MV-4-11 (cell line): ENCODE measurements at places on chromosomes 4 and X.

DNA sequence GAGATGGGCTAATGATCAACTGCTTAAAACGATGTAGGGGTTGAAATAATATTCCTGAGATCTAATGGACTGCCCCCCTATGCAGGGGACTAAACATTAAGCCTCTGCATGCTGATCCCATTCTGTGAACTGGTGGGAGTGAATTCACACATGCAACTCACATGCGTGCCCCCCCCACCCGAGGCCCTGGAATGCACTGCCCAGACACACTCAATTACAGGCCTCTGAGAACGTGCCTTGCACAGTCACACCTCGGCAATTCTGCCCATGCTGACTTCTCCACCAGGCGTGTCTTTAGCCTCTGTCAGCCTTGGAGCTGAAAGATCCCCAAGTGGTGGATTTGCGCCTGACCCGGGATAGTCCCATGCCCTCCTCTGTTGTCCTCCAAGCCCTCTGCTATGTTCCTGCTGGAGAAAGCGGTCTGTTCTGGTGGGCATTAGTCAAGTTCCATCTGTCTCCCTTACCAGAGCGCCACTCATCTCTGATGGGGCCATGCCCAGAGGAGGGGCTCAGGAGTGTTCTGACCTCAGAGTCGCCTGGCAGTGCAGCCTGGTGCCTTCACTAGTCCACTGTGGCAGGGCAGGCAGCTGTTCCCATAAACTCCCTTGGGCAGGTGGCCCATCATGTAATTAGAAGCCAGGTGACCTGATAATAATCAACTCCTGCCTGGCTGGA lies 86.5 kb downstream of the DRD5 start:
- DNase-seq: no peak

DNA sequence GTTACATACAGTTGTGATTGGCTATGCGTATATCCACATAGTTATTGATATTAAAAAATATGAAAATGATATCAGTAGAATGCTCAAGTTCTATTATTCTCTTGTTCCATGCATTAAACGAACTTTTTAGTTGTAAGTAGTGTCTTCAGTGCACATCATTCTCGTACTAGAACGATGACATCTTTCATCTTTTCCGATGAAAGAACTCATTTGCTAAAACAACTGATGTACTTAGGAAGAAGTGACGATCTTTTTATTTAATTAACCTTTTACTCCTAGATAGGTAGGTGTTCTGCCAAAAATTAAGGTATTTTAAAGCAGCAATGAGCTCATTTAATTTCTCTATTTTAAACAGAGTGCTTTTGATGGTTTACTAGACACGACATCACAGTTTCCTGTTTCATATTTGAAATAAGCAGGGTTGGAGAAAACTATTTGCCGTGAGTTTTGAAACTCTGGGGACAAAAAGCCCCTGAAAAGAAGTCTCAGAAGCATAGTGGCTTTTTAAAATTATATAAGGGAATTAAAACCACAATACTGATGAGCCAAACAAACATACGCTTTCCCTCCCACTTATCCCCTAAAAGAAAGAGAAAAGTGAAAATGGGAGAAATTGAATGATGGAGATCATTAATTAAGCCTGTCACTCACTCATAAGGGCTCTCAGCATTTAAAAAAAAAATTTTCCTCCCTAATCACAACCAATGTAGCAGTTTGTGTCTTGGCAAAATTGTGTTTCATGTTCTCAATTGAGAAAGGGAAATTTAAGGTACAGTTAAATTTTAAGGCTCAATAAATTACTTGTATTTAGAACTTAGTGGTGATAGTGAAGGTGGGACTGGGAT lies 25.6 kb downstream of the SPRY1 start:
- DNase-seq: no peak

DNA sequence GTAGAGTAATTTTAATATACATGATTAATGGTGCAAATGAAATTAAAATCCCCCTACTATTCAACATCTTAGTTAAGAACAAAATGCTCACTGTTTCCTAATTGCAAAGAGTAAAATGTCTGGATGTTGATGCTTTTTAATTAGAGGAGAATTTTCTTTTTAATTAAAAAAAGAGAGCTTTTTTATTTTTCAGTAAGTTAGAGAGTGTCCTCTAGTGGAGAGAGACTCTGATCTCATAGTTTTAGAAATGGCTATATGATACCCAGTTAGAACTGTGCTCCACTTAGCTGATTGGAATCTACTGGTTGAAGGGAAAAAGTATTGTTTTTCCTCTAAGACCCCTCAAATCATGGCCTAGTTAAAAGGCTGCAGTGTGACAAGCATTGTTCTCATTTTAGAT lies 312.0 kb upstream of the MAGEB2 start:
- DNase-seq: no peak

DNA sequence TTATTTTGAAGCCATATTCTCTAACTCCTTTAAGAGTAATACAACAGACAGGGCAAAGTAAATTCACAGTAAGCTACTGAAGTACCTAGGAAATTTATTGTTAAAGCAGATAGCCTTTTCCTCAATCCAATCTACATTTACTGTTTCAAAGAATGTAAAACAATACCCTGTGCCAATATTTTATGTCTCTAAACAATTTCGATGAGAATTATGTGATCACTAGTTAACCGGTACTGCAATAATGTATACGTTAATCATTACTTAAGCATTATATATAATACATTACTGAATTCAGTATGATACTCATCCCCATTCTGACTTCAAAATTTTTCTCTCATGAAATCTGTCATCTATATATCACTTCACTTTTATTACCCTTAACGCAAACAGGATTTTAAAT lies 28.5 kb downstream of the KLHL13 start:
- no peak for DNase-seq

- DNase-seq: no peak
These were observed 97.1 kb downstream of the REELD1 start for GRCh38 chr4:146311238-146311970.

DNA sequence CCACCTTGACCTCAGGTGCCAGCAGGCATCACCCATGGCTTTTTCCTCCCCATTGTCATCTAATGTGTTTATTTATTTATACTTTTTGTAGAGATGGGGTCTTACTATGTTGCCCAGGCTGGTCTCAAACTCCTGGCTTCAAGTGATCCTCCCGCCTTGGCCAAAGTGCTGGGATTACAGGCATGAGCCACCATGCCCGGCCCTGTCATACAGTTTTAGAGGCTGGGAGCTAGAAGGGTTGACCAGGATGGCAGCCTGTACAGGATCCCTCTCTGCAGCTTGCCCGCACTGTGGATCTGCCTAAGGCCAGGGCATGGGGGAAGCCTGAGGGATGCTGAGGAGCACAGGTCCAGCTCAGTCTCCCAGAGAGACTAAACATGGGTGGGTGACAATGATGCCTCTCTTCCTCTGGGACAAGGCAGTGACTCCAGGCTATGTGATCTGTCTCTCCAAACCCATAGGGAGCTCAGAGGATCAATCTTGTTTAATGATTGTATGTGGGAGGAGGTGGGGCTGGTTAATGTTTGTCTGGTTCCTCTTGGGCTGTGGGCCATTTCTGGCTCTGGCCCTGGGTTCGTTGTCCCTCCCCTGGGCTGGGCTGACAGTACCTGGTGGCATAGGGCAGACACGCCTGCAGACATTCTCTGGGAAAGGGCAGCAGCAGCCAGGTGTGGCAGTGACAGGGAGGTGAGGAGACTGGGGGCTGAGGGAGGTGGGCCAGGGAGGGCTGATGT lies 8.3 kb upstream of the GJB1 start:
- no peak for DNase-seq

DNA sequence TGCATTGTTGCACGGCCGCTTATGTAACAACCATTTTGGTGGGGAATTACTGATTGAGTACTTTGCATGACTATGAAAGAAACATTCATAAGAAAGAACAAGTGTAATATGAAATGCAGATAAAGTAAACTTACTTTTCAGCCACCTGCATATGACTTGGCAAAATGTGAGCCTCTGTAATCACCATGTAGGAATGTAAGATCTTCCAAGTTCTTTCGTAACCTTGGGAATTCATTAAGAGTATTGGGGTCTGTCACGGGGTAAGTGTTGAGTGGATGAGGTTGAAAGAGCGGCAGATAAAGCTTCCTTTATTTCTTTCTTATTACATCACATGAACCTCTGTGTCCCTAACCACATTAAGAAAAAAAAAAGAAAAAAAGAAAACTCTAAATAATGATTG lies 348.5 kb upstream of the NR3C2 start:
- DNase-seq: no peak

- no peak for DNase-seq
These were observed 45.7 kb upstream of the GATB start for GRCh38 chr4:151806511-151806927.

GRCh38 chr4:27397886-27398285 lies 537.2 kb downstream of the STIM2 start:
- no peak for DNase-seq

- no peak for DNase-seq
These were observed 423.0 kb upstream of the CNKSR2 start for GRCh38 chrX:20951016-20951810.

- no peak for DNase-seq
These were observed 160.3 kb upstream of the RASGEF1B start for GRCh38 chr4:81631958-81632441.

DNA sequence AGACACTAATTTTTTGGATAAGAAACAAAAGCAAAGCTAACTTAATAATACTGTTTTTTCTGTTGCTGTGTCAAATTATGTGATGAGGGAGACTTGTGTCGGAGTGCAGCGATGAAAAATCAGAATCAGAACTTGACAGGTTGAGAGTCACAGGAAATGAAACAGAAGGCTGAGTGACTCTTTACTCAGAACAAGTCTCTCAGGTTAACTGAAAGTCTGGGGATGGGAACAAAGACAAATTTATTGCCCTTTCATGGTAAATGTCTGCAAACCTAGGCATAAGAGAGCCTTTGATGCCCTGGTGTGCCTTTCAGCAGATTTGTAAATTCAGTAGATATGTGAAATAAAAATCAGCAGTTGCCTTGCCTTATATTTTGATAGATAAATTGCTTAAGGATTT lies 96.0 kb downstream of the ADGRL3 start:
- no peak for DNase-seq

GRCh38 chr4:158949099-158949498 lies 153.8 kb upstream of the RAPGEF2 start:
- DNase-seq: no peak

DNA sequence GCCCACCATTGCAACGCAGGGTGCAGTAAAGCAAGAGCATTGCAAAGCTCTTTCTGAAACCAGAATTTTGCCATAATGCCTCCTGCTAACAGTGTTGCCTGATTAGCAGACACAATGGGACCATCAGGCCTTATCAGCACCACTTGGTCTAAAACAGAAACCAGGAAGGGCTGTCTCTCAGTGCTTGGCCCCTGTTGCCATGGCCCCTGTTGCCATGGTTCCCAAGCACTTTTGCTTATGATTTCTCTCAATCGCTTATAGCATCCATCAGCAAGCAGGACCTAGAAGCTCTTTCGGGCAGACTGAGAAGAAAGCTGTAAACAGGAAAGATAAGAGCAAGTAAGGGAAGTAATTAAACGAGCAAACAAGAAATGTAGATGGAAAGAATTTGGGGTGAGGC lies 36.8 kb downstream of the RTL5 start:
- DNase-seq: peak; percentile 58

DNA sequence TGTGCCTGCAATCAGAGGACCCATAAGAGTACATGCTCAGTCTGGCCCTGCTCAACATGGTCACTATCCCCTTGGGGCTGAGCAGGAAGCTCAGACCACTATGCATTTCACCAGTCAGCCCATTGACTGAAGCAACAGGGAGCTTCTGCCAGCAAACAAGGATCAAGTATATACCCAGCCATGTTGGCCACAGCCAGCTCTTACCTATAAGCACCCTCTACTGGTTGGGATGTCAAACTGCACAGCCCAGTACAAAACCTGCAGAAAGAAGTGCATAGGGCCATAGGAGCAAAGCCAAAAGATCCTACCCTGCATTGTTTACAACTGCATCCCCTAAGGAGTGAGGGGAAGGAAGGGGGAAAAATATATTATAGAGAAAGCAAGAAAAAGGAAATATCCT lies 214.4 kb upstream of the CPEB2 start:
- DNase-seq: peak; percentile 53

- no peak for DNase-seq
These were observed 4.5 kb upstream of the GPRIN3 start for GRCh38 chr4:89312066-89312465.

- no peak for DNase-seq
These were observed 21.5 kb downstream of the FAM9C start for GRCh38 chrX:13022926-13023325.

- peak; percentile 28 for DNase-seq
These were observed 21.5 kb downstream of the WDFY3 start for GRCh38 chr4:84944947-84945346.

GRCh38 chr4:119624356-119624755 lies 4.2 kb downstream of the PDE5A start:
- DNase-seq: no peak

DNA sequence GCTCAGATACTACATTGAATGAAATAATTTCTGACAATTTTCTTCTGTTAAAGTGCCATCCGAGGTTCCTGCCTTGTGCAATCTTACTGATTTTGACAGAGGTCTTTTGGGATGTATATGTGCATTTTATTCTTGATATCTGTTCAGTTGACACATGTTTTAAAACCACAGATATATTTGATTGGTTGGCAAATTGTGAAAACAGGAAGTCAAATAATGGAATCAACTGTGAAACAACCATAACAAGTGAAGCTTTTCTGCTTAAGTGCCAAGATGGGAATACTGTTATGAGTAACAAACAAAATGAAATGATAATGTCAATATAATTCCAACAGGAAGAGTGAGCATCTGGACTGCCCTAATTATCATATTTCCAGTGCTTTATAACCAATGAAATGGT lies 84.9 kb upstream of the TET2 start:
- DNase-seq: peak; percentile 87

GRCh38 chr4:121154103-121154515 lies 10.0 kb downstream of the TNIP3 start:
- peak; percentile 82 for DNase-seq

GRCh38 chr4:24932515-24933225 lies 19.8 kb upstream of the CCDC149 start:
- no peak for DNase-seq

DNA sequence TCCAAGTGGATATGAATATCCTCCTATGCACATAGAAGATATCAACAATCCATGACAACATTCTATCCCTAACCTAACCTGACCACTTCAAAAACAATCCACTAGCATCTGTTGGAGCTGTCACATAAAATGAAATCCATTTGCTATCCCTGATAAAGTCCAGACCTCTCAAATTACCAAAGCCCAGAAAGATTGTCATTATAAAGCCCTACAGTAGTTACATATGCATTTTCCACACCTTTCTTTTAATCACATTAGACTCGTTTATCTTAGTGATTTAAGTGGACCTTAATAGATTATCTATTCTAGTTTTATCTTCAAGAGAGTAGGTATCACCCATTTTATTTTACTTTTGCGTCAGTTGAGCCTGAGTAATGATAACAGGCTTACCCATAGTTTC lies 30.6 kb downstream of the LDB2 start:
- no peak for DNase-seq

GRCh38 chr4:96677499-96677898 lies 837.6 kb downstream of the PDHA2 start:
- DNase-seq: peak; percentile 37

GRCh38 chr4:73068491-73069337 lies 802 bp downstream of the COX18 start:
- peak; percentile 63 for DNase-seq
